ENCODE measurements at places on chromosomes 7 and 10.

GRCh38 chr7:107167483-107168232, 1.1 kb upstream of the HBP1 start:
- DNase-seq = no peak

GRCh38 chr10:33945051-33945450, 610.6 kb upstream of the NRP1 start:
- no peak for DNase-seq

GRCh38 chr10:35545878-35546590, 59.1 kb upstream of the GJD4 start:
- DNase-seq = no peak

GRCh38 chr10:114024876-114025610, 18.6 kb upstream of the ADRB1 start:
- no peak for DNase-seq

- no peak for DNase-seq
Observed at GRCh38 chr10:30216821-30217220, 132.3 kb downstream of the MTPAP start.

GRCh38 chr10:95880704-95881103, 27.1 kb upstream of the CC2D2B start:
- no peak for DNase-seq

DNA sequence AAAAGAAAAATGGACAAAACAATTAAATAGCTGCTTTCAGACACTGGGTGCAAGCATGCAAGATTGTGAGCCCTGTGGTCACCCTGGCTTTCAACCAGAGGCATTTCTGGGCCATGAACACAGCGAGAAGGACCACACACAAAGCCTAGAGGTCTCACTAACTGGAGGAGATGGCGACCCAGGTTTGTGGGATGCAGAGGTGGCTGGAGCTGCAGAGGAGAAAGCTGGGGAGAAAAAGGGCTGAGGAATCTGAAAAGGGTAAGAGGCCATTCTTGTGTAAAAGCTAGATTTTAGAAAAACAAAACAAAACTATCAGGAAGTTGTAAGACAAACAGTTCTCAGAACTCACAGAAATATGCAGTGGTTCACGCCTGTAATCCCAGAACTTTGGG, 30.1 kb upstream of the PTPRN2 start:
- no peak for DNase-seq

DNA sequence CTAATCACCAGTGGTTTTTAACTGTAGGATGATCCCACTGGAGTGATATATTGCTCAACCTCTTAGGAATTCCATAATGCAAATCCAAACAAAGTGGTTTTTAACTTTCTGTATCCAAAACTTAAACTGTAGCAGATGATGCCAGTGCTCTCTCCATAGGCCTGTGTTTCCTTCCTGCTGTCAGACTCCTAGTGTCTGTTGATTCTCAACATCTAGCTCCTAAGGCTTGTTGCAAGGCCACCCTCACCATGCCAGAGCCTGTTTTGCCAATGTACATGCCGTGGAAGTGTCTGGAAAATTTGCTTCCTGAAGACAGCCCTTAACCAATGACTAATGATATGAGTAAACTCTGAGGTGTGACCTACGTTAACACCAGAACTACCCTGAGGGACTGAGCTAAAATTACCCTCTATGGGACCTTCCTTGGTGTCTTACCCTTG, 39.3 kb downstream of the C1GALT1 start:
- DNase-seq = no peak

DNA sequence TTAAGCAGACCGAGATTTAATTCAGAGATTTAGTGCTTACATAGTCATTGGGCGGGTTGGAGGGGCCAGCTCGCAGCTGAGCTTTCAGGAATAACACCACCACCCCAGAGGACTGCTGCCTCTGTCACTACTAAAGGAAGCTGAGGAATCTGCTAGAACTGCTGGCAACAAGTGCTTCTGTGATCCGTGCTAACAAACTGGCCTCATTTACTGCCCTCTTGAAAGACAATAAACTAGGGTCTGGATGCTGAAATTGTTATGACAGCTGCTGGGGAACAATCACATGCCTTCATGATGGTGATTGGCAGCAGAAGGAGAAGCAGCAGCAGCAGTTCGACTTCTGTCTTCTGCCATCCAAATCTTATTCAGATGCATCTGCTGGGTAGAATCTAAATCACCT, 285.5 kb upstream of the TAC1 start:
- no peak for DNase-seq

GRCh38 chr7:156843157-156843556, 49.8 kb downstream of the LMBR1 start:
- DNase-seq = no peak

- no peak for DNase-seq
Observed at GRCh38 chr7:155646669-155647068, 2.2 kb downstream of the RBM33 start.

GRCh38 chr10:28925121-28925663, 247.9 kb downstream of the BAMBI start:
- DNase-seq = no peak

- no peak for DNase-seq
Observed at GRCh38 chr10:86863484-86863842, 94.0 kb downstream of the MMRN2 start.

DNA sequence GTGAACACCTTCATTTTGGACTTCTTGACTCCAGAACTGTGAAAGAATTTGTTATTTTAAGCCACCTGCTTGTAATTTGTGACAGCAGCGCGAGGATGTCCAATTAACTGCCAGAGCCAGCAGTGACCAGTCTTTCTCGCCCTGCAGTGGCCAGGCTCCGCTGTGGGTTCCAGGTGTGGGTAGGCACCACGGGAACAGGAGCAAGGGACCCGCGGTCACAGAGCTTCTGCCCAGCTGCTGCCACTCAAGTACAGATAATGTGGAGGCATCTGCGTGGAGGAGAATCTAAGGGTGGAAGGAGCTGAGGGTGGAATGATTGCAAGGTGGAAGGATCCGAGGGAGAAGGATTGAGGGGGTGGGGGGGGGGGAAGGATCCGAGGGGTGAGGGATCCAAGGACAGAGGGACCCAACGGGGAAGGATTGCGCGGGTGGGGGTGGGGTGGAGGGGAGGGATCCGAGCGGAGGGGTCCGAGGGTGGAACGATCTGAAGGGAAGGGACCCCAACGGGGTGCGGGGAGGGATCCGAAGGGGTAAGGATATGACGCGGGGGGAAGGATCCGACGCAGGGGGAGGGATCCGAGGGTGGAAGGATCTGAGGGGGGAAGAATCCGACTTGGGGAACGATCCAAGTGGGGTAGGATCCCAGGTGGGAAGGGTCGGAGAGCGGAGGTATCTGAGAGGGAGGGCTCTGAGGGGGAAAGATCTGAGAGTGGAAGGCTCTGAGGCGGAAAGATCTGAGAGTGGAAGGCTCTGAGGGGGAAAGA, 3.6 kb downstream of the CALY start:
- DNase-seq = no peak

DNA sequence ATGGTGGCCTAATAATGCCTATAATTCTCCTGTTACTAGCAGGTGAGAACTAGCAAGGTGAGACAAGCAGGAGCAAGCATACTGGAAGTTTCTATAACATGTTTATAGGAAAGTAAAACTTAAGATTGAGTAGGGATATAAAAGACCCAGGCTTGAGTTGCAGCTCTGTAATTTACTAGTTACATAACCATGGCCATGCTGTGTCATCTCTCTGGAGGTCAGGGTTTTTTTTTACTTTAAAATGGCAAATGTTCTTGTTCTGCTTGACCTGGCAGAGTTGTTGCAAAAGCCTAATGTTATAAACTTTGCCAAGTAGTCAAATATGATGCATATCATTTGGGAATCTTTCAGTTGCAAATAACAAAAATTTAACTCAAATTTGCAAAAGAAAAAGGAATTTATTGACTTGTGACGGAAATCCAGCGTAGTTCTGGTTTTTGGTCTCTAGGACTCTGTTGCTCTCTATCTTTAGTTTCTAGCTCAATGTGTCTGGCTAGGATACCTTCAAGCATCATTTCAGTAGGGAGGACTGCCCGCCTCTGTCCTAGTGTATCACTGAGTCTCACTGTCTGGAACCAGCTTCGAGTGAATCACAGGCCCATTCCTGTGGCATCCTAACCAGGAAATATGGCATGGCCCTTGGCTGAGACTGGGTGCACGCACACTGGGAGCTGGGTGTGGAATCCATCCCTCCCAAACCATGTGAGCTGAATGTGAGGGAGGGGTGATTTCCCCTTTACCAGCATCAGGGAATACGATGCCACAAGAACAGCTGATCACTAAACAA, 67.9 kb downstream of the ADAM22 start:
- DNase-seq = no peak

DNA sequence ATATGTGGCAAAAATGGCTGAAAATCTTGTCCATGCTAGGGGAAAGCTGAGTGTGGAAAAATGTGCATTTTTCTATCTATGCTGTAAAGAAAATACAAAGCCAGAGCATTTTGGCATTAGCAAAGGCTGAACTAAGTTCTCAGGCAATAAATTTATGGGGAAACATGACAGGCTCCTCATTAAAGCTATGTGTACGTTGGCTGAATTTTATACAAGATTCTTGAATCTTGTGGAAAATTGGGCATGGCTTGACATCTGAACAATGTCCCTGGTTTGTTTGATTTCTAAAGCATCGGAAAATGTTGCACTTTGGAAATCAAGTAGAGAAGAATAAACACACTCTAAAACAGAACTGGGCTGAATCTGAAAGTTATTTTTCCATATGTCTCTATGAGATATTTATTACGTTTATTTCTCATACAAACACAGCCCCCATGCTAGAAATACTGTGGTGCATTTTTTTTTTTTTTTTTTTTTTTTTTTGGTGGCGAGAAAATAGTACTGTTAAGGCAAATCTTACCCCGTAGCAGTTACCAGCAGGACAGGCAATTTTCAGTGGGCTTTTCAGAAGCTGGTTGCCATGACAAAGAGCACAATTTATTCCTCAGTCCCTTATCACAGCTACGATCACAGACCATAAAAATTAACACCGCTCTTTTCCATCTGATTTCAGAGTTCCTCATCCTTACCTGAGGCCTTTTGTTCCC, 16.9 kb downstream of the CPA1 start:
- DNase-seq = no peak

GRCh38 chr10:75456122-75456521, 24.7 kb downstream of the LRMDA start:
- DNase-seq = no peak

- no peak for DNase-seq
Observed at GRCh38 chr10:130018730-130019185, 54.7 kb upstream of the EBF3 start.

DNA sequence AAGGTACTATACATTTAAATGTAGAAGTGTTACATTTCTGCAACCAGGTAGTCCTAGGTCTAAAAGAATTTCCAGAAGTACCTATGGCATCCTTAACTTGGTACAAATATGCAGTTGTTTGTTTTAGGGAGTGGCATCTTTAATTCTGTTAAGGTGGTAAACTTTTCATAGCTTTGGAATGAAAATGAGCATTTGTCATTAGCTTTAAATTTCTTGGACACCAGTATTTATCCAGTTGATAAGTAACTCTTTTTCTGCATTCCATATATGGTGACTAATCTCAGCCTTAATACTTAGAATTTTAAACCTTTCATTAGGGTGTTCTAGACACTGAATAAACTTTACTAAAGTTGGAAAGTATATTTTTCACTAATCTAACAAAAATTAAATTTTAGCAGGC, 10.8 kb downstream of the SLF2 start:
- DNase-seq = no peak

GRCh38 chr10:119406601-119407253, 135.8 kb downstream of the RGS10 start:
- DNase-seq = no peak

GRCh38 chr7:65980478-65981250, 1.3 kb downstream of the GUSB start:
- DNase-seq = no peak

GRCh38 chr10:43308515-43308914, 41.6 kb upstream of the RASGEF1A start:
- DNase-seq = no peak

DNA sequence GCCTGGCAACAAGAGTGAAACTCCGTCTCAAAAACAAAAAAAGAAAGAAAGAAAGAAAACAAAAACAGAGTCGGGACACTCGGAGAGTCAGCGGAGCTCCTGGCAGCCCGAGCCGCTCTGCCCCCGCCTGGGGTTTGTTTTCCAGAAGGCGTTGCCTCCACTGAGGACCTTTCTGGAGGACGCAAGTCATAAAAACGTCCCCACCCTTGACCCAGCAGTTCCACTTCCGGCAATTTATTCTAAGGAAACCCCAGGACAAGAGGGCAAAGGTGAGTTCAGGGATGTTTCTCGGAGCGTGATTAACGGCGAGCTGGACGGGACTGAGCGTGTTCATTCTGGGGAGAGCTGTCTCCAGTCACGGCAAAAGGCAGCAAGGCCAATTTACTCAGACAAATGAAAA, 27.0 kb upstream of the SUN1 start:
- DNase-seq = no peak

GRCh38 chr10:104546336-104546735, 94.8 kb upstream of the SORCS3 start:
- no peak for DNase-seq

DNA sequence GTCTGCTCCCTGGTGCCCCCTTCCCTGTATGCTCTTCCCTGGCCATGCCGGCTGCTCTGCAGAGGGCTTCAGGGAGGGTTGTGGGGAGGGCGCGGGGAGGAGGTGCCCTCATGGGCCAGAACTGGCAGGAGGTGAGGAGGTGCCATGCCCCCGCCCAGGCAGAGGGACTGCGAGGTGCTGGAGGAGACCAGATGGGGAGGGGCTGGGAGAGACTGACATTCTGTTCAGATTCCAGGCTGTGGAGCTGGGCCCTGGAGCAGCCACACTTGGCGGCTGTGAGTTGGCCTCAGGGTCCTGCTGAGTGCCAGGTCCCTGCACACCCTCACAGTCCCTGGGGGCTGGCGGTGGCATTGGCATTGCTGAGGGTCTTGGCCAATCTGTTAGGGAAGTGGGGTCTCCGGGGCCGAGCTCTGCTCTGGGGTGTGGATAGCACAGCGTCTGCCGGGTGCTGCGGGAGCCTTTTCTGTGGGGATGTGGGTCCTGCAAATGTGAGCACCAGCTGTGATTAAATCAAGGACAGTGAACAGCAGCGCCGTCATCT, 25.4 kb downstream of the INPP5A start:
- no peak for DNase-seq

DNA sequence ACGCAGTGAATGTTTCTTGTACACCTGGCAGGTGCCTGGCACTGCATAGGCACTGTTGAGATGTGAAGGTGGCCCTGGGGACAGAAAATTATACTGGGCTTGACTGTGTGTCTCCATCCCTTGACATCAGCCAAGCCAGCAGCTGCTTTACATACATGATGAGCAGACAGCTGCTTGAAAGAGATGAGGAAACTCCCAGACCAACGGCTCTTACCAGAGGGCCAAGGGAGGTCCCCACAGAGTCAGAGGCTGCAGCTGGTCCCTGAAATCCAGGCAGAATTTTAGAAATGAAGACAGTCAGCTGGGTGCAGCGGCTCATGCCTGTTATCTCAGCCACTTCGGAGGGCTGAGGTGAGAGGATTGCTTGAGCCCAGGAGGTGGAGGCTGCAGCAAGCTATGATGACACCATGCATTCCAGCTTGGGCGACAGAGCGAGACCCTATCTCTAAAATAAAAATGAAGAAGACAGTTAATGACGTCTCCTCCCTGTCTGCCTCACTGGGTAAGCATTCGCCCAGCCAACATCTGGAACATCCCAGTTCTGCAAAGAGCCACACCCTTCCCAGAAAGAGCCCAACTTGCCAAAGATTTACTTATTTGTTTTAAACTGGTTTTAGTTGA, 17.6 kb downstream of the LIMK1 start:
- no peak for DNase-seq
